ENCODE measurements at places on chromosomes 7 and 10. TPM values are rescaled to one million over a fixed set of nuclear protein-coding genes. Genes with fewer than 3 reads are reported as not detected.

SHTN1 gene
- 9.2 TPM for total RNA-seq

CPA5 gene
- total RNA-seq: 0.09 TPM

GBX1 gene
- total RNA-seq: not detected

PON2 gene
- 52.5 TPM for total RNA-seq

INHBA gene
- total RNA-seq: 20.0 TPM

PEX1 gene
- total RNA-seq: 22.3 TPM

WIPF3 gene
- total RNA-seq: not detected

EVX1 gene
- total RNA-seq: not detected

MUC12 gene
- not detected for total RNA-seq

POM121L12 gene
- total RNA-seq: not detected

ANXA8L1 gene
- not detected for total RNA-seq

ANKRD7 gene
- total RNA-seq: 1.4 TPM

MACROH2A2 gene
- 10.0 TPM for total RNA-seq

ZNF117 gene
- 5.1 TPM for total RNA-seq

ABCA13 gene
- not detected for total RNA-seq

NPY4R gene
- not detected for total RNA-seq

DPP6 gene
- not detected for total RNA-seq

UNCX gene
- not detected for total RNA-seq

TMEM176A gene
- total RNA-seq: not detected

HOXA1 gene
- 0.72 TPM for total RNA-seq

DYDC2 gene
- total RNA-seq: not detected

MRC1 gene
- total RNA-seq: 0.08 TPM
